ENCODE measurements at places on chromosomes 16 and 17. TPM values are rescaled to one million over a fixed set of nuclear protein-coding genes. Genes with fewer than 3 reads are reported as not detected.

Gene ITGAE
- total RNA-seq = 23.5 TPM

Gene FASN
- 433 TPM for total RNA-seq

Gene FOXN1
- total RNA-seq = not detected

Gene NXN
- 93.6 TPM for total RNA-seq

Gene TPSD1
- total RNA-seq = not detected

Gene ZNF267
- total RNA-seq = 36.1 TPM
